ENCODE measurements at places on chromosomes 1 and 21.

- DNase-seq, result no peak
Measured at GRCh38 chr21:38842079-38842478, 36.4 kb downstream of the ETS2 start.

- peak; percentile 47 for DNase-seq
Measured at GRCh38 chr1:107430540-107431228, 289.8 kb downstream of the NTNG1 start.

GRCh38 chr1:221166559-221167318, 287.5 kb downstream of the HLX start:
- no peak for DNase-seq

DNA sequence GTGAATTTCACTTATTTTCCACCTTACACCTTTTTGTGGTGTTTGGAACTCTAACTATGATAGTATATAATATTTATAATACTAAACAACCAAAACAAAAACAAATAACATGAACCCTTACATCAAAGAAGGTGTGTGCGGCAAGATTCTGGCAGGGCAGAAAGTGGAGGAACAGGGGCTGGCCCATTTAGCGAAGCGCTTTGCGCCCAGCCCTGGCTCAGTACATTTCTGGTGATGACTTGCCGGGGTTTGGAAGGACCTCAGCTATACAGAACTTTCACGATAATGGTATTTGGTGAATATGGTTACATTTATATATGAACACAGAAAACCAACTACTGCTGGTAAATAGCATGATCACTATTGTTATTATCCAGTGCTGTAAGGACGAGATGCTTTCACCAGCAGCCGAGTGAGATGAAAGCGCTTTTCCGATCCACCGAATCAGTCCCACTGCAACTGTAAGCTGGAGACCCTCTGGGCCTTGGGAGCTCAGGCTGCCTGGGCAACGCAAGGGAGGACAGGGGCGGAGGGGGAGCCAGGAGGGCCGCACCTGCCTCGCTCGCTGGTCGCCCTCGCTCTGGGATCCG, 63.9 kb downstream of the CD247 start:
- DNase-seq, result peak; percentile 26

- peak; percentile 81 for DNase-seq
Measured at GRCh38 chr21:38773099-38774061, 32.3 kb upstream of the ETS2 start.

- no peak for DNase-seq
Measured at GRCh38 chr1:17970757-17971156, 136.8 kb upstream of the IGSF21 start.

DNA sequence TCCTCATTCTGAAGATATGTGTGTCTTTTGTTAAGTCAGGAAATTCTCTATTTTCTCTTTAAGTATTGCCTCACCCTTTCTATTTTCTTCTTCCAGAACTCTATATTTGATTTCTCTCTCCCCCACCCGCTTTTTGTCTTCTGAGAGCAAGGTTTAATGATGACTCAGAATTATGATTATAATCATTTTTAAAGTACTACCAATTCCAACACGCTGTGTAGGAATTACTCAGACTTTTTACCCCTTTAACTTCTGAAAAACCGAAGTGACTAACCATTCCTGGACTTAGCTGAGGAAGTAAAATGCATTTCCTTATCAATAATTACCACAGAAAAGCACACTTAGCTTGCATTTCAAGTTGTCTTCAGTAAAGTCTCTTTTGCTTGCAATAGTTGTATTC, 20.8 kb upstream of the SCYL3 start:
- DNase-seq, result peak; percentile 66

All from activated CD4-positive, alpha-beta T cell treated with anti-CD3 and anti-CD28 coated beads, Interleukin-10, Interleukin-2, amounts not matched to agents 100 ng/mL and 50 ng/mL, durations not matched to agents 16 hours and 8 hours (primary cell).